ENCODE measurements at places on chromosomes 5 and 9.

DNA sequence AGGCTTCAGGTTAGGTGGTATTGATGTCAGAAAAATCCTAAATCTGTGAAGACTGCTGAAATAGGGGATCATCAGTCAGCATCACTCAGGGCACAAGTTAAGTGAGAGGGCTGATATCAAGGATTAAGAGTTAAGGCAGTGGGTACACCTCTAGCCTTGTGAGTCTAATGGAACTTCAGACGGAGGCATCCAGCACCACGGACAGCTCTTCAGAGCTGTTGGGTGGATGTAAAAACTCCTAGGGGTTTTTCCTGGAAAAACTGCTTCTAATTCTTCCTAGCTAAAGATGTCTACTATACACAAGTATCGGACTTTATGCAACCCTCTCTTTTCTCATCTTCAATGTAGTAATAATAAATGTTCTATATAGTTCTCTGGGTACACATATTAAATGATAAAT, 165.9 kb downstream of the SH3GL2 start:
- DNase-seq = no peak

DNA sequence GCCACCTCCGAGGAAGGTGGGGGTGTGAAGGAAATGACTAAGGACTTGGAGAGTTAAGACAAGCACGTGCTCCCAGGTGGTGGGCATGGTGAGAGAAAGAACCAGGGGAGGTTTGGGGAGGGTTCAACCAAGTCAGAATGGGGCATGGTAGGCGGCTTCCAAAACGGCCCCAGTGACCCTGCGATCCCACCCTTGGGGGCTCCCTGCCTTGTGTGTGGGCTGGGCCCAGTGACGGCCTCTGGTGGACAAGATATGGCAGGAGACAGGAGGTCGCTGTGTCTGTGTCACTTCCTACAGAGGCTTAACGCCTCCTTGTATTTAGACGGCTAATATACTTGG, 51.3 kb upstream of the IRX4 start:
- DNase-seq = no peak

DNA sequence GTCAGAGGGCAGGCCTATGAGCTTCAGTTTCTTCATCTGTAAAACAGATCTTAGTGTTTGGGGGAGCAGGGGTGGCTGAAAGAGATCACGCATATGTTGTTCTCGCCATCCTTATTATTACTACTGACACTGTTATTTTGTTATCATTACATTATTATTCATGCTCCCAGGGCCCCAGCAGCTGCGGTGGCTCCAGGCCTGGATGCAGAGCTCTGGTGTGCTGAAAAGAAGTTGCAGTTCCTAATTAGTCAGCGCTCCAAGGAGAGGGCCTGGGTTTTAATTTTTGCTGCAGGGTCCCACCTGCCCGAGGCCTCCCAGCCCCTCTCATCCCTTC, 19.5 kb downstream of the CXXC5 start:
- no peak for DNase-seq

DNA sequence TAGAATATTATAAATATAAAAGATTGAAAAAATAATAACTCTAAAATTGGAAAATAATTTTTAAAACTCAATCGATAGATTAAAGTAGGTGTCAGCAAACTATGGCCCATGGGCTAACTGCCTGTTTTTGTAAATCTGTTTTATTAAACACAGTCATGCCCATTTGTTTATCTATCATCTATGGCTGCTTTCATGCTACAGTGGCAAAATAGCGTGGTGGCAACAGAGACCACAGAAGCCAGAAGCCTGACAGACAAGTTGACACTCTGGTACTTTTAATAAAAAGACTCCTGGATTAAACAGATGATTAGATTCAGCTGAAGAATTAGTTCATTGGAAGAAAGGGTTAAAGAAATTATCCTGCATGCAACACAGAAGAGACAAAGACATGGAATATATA, 400.7 kb upstream of the RORB start:
- DNase-seq = no peak

DNA sequence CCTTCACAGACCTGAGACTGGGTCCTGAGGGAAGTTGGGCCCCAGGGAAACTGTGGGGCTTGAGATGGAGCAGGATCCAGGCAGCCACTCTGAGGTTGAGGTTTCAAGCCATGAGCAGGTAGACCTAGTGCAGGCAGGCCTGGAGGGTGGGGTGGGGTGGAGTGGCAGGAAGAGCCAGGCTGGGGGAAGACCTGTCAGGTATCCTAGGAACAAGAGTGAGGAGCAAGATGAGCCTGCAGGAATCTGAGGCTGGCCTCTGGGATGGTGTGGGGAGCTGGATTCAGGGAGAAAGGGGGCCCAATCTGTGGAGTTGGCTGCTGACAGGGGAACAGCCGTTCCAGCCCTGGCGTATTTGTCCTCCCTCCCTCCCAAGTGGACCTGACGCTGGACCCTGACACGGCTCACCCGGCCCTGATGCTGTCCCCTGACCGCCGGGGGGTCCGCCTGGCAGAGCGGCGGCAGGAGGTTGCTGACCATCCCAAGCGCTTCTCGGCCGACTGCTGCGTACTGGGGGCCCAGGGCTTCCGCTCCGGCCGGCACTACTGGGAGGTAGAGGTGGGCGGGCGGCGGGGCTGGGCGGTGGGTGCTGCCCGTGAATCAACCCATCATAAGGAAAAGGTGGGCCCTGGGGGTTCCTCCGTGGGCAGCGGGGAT, 9.8 kb downstream of the RACK1 start:
- no peak for DNase-seq

GRCh38 chr5:169641253-169641652, 4.2 kb downstream of the DOCK2 start:
- no peak for DNase-seq

- DNase-seq = no peak
Observed at GRCh38 chr5:52844885-52845284, 57.2 kb downstream of the ITGA1 start.

GRCh38 chr5:3954199-3954598, 358.6 kb downstream of the IRX1 start:
- no peak for DNase-seq

DNA sequence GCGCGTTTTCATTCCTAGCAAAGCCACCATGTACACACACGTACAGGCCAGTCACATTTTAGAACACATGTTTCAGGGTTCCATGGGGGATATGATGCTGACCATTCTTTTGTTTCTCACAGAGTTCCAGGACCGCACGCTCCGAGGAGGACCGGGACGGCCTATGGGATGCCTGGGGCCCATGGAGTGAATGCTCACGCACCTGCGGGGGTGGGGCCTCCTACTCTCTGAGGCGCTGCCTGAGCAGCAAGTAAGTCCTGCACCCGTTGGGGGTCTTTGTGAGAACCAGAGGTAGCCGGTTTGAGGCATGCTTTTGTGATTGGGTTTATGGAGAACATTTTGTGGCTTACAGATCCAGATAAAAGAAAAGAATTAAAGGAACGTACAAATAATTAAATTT, 30.8 kb downstream of the ADAMTSL1 start:
- DNase-seq = no peak

DNA sequence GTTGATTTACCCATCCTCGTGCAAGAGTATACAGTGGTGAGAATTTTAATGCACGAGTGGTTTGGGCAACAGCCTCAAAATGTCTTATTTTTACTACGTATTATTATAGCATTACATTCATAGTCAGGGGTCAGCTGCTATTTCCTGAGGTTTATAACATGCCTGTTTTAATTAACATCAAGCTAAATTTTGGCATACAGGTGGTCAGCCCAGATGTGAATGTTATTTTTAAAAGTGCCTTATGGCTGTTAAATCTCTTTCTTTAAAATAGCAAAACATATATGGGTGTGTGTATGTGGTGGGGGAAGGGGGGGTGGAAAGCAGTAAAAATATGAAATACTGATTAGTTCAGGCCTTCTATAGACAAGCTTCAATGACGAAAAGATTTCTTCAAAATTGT, 424.5 kb upstream of the CLINT1 start:
- no peak for DNase-seq

DNA sequence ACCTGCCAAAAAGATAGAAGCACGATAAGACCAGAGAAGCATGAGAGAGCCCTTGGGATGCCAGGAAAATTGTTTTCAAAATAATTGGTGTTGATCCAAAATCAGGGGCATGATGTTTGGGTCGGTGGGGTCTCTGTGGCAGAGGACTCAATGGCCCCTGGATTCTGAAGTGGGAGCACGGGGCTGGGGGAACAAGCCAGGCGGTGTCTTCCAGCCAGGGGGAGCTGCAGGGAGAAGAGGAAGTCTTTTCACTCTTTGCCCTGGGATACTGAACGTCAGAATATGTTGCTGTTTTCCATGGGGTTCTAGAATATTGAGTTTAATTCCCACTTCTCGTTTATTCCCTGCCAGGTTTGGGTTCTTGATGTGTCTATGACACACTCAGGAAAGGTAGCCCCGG, 20.4 kb downstream of the TSPAN17 start:
- DNase-seq = no peak

GRCh38 chr9:33170464-33171415, 3.6 kb upstream of the B4GALT1 start:
- DNase-seq = peak; percentile 82

DNA sequence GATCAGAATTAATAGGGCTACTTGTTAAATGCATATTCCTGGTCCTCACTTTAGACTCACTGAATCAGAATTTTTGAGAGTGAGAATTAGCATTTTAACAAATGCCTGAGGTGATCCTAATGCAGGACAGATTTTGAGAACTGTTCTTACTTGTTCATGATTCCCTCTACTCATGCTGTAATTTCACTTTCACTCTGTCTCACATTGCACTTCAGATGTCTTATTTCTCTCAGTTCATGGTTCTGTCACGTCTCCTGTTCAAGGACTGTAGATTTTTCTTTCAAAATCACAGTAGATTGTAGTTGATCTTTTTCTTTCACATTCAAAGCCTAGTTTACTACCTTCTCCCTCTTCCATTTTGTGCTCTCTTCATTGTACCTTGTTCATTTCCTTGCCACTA, 54.3 kb downstream of the ADGRV1 start:
- no peak for DNase-seq

- no peak for DNase-seq
Observed at GRCh38 chr5:89064054-89064453, 181.1 kb upstream of the MEF2C start.

- DNase-seq = no peak
Observed at GRCh38 chr9:19181561-19181960, 48.9 kb upstream of the DENND4C start.

DNA sequence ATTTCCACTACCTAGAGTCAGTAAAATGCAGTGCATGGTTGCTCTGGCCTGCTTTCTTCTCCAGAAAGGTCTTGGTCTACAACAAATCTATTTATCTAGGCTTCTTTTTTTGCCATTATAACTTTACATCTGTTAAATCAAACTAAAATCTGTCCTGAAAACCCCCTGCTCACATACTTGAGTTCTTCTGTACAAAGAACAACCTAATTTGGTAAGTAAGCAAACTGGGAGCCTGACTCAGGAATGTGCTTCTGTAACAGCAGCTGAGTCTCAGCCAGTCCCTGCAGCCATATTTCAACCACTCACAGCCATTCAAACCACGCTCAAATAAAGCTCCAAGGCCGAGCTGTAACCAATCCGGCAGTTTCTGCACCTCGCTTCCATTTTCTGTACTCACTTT, 95.8 kb downstream of the PLPP1 start:
- no peak for DNase-seq

DNA sequence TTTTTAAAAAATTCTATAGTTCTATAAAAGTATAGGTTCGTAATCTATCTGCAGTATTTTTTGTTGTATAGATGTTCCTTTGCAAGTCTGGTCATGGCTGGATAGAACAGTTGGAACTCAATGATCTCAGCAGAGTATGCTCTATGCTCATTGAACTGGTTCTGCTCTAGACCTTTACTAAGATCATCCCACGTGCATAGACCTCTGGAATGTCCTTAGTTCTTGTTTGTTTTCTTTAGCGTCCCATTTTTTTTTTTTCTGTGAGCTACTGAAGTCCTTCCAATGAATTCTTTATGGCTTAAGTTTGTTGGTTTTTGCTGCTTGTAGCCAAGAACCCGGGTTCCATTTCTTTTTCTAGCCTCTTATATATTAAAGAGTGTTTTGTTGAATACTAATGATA, 3.5 kb downstream of the TMEM38B start:
- no peak for DNase-seq

DNA sequence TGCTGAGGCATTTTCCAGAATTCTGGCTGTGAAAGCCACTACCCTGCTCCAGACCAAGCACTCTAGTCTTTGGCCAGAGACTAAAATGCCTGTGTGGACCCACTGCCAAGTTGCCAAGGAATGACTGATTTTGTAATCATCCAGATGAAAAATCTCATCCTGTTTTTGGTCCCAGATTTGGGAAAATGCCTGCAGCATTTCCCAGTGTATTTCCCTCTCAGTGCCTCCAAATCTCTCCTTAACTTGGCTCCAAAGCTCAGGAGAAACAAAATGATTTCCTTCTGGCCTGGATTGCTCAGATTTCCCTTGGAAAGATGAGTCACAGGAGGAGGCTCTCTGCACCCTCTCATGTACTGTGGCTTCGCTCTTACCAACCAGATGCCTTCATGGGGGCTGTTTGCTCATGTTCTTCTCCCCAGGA, 335.2 kb upstream of the TARS1 start:
- no peak for DNase-seq

DNA sequence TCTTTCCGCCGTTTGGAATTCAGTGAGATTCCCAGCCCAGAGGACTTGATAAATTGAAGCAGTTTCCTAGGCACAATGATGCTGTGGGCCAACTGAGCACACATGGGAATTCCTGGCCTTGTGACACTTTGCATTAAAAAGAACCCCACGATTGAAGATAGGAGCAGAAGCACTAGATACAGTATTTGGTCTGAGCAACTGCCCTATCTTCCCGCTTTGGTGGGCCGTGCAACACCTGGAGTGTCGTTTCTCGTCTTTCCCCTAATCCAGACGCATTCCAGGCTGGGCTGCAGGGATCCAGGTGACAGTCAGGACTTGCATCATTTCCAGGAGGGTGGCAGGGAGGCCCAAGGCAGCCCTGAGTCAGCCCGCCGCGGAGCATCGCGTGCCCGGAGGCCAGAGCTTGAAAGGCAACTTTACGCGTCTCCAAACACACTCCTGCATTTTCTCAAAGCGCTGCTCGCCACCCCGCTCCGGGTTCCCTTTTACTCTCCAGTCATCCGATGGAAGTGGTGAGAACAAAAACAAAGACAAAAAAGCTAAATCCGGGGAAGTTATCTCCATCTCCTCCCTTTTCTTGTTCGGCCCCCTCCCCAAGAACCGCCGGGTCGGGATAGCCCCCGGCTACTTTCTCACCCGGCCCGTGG, 753 bp upstream of the STC2 start:
- DNase-seq = no peak

GRCh38 chr9:91647371-91647770, 223.7 kb upstream of the NFIL3 start:
- DNase-seq = no peak

GRCh38 chr5:123718238-123718637, 206.3 kb downstream of the CSNK1G3 start:
- no peak for DNase-seq

- DNase-seq = no peak
Observed at GRCh38 chr9:120555839-120556238, 24.1 kb downstream of the CDK5RAP2 start.

- DNase-seq = no peak
Observed at GRCh38 chr9:31582071-31582470, 802.4 kb upstream of the ACO1 start.

DNA sequence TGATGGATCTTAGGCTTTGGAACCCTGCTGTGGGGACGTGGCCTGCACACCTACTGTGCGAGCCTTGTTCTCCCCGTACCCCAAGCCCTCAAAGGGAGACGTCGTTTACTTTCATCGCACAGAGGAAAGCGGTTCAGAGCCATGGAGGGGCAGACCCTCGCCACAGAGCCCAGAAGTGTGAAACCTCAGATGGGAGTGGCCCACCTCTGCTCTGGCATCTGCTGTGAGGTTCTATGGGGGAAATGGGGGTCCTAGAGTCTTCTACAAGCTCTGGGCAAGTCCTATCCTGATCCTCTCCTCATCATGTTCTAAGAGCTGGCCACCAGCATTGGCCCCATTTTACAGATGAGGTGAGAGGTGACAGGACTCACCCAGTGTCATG, 3.7 kb upstream of the RNF44 start:
- DNase-seq = no peak
